Progenitor cell of endocrine pancreas (in vitro differentiated cells): ENCODE measurements at places on chromosomes 2 and 18. TPM values are rescaled to one million over a fixed set of nuclear protein-coding genes. Genes with fewer than 3 reads are reported as not detected.

DNA sequence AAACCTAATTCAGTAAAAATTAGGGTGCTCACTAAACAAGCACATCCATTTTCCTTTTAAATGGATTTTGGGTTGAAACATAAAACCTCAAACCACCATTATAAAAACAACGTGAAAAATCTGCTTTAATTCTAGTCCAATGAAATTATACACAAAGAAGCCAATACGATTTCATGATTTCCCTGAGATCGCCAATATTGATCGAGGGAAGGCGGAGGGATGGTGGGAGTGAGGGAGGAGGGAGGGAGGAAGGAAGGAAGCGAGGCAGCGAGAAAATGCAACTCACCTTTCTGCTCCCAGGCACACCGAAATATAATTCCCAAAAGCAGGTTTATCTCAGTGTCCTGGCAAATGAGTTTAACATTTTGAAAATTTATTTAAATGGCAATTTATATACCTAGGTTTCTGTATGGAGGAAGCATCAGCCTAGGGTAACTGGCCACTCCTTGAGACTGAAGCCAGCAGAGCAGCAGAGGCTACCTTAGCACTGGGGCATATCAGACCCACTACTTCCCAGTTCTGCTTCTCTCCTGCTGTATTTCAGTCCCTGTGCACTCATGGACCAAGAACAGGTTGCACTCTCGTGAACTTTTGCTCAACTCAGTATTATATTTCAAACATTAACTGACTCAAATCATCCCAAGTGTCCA, 2.3 kb upstream of the ONECUT2 start:
- no peak for DNase-seq

Gene SCYGR2
- total RNA-seq, result not detected in 2 replicates

GRCh38 chr2:159147690-159148089, 138.8 kb downstream of the WDSUB1 start:
- no peak for DNase-seq

DNA sequence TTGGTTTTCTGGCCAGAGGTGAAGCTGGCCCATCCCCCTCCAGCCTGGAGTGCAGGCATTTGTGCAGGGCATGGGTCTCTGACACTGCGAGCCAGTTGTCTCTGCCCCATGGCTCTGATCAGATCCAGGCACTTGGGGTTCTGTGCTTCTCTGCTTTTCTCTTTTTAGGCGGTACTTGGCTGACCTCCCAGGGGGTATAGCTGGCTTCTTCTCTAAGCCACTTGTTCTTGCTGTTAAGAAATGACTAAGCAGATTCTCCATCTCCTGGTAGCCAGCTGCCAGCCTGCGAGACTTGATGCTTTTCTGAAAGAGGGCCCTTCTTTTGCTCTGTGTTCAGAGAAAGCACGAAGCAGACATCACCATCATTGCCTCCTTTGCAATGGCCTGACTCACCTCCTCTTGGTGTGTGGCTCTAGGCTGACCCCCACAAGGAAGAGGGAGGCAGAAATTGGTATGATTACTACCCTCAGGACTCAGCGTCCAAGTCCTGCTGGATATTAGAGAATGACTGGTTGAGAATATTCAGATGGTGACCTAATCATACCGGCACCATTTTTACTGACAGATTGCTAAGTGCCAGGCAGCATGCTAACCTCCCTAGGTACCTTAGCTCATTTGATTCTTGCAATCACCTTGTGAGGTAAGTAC, 32.7 kb downstream of the TNP1 start:
- DNase-seq, result no peak

DNA sequence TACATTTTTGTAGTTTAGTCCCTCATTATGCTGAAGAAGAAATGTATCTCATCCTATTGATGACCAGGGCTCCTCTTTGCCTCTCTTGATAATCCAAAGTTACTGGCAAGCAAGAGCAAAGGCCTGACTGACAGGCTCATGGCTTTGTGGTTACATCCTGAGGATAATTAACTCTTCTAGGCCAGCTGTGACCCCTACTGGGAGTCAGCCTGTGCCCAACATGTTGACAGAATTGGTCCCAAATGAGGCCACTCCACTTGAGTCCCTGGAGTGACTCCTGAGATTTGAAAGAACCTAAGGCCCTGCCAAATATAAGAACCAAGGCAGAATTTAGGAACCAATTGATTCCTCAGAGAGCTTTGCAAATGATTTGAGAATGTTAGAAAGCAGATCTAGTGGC, 973.8 kb upstream of the CELF4 start:
- no peak for DNase-seq

- no peak for DNase-seq
Measured at GRCh38 chr2:239224199-239224570, 176.6 kb downstream of the HDAC4 start.

Gene HOXD8
- total RNA-seq, result not detected in 2 replicates

GRCh38 chr2:88250404-88250803, 80.3 kb downstream of the THNSL2 start:
- DNase-seq, result no peak

- no peak for DNase-seq
Measured at GRCh38 chr2:238567996-238568395, 141.3 kb downstream of the ASB1 start.

DNA sequence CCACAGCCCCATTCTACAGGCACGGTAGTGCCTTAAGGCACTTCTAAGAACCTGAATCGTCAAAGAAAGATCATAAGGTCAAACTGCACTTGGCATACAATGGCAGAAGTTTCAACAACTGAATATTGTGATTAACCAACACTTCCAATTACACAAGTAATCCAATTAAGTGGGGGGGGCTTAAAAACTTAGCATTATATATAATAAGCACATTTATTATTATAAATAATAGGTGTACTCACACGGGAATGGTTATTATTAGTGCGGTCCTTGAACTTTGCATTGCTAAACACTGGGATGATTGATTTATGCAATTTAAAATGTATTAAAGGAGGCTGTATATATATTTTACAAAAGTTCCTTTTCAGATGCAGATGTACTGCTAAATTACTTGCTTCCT, 7.6 kb downstream of the APCDD1 start:
- DNase-seq, result no peak
